ENCODE measurements at places on chromosomes 6 and 20.

DNA sequence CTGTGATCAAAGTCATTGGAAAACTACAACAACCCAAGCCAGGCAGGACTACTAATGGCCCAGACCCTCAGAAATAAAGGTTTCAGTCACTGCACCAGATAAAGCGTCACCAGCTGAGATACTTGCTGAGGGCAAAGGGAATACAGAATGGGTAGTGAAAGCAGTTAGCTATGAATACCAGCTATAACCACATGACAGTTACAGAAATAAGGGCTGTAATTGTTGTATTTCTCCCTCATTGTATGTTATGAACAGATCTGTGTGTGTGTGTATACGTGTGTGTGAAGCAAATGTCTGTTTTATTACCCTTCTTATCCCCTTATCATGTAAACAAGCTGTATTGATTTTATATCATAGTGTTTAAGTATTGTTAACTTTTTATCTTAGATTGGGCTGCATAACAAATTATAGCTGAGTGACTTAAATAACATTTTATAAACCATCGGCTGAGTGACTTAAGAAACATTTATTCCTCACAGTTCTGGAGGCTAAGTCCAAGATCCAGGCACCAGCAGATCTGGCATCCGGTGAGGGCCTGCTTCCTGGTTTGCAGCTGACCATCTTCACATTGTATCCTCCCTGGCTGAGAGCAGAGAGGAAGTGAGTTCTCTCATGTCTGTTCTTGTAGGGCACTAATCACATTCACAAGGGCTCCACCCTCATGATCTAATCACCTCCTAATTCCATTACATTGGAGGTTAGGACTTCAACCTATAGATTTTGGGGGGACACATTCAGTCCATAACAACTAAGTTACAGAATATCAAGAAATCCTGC is 46.0 kb upstream of the VSX1 start:
- DNase-seq, result no peak

DNA sequence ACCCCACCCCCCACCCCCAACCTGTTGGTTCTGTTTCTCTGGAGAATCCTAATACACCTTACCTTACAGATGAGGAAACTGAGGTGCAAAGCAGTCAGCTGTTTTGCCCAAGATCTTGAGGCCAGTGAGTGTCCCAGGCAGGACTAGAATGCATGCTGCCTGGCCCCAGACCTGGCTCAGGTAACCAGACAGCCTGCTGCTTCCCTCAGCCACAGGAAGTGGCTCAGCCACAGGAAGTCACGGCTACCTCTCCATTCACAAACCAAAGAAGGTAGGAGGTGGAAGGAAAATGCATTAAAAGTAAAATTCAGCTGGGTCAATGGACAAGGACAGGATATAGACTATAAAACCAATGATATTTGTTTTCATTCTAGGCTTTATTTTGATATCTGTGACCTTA is 517.6 kb downstream of the CD83 start:
- DNase-seq, result no peak

DNA sequence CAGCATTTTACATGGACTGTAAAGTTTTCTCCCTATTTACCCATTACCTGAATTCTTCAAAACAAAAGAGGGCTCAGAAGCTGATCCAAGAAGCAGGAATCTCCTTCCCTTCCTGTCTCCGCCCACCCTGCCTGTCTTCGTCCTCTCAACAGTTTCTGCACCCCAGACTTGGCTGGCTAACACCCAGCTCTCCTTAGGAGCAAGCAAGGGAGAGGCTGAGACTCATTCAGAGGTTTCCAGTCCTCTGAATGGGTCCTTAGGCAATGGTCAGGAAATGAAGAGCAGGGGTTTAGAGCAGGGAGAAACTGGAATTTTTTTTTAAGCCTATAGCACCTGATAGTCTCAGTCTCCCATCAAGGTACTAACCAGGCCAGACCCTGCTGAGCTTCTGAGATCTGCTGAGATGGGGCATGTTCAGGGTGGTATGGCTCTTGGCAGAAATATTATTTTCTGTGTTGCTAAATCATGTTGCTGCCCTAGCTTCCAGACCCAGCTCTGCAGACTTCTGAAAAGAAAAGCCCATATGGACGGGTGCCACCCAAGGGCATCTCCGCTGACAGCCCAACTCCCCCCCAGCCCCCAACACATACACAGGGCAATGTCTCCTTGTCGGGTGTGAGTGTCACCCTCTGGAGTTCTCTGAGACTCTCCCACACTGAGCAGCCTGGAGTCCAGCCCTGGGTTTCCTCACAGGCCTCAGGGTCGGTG is 74.6 kb upstream of the CD93 start:
- DNase-seq, result no peak

DNA sequence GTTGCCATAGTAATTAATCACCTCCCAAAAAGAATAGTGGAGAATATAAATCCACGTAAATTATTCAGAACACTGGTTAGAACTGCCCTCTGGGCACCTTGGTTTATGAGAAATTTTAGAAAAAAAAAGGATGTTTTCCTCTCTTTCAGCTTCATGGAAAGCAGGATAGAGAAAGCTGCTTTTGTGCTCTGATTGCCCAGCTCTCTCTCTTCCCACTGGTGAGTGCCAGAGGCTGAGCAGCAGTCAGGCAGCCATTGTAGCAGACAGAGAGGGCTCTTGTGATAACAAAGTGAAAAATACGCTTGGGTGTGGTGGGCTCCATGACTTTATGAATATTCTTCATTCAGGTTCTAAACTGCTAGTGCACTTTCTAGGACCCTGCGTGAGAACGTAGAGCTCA is 26.4 kb downstream of the SLC35F1 start:
- no peak for DNase-seq

GRCh38 chr6:18148304-18149025 is 6.4 kb downstream of the TPMT start:
- DNase-seq, result no peak

GRCh38 chr20:20435453-20435852 is 67.5 kb downstream of the INSM1 start:
- no peak for DNase-seq

- DNase-seq, result no peak
Observed at GRCh38 chr20:46204594-46205186, 86.6 kb downstream of the CD40 start.

- no peak for DNase-seq
Observed at GRCh38 chr6:82329766-82330165, 33.9 kb upstream of the TPBG start.

DNA sequence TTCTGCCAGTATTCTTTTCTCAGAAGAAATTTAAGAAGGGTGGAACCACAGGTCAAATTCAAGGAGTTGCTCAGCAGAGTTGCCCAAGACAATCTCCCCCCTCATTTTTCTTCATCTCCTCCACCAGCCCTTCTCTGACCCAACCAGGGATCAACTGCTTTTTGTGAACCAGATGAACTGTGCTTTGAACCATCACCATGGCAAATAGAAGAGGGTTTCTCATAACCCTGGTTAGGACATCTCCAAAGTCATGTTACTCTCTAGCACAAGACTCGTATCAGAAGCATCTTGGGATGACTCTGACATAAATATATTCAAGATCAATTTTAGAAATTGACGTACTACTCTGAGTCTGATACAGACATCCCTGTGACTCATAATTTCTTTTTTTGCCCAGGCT is 130.7 kb downstream of the ALDH8A1 start:
- no peak for DNase-seq

DNA sequence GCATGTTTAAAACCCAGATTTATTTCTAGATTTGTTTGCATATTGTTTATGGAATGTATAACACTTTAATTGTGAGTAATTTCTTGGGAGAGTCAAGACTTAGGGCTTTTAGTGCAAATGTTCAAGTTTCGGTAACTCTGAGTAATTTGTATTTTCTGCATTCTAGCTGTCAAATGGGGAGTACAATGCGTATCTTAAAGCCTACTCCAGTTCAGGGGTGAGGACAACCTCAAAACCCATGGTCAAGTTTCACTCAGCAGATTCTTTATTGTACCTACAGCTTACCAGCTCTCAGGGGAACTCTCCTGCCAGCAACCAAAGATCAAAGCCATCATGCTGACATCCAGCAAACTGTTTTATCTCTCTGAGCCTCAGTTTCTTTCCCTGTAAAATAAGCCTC is 458.6 kb upstream of the JARID2 start:
- DNase-seq, result no peak

- DNase-seq, result no peak
Observed at GRCh38 chr20:58130156-58130555, 98.3 kb downstream of the ANKRD60 start.

DNA sequence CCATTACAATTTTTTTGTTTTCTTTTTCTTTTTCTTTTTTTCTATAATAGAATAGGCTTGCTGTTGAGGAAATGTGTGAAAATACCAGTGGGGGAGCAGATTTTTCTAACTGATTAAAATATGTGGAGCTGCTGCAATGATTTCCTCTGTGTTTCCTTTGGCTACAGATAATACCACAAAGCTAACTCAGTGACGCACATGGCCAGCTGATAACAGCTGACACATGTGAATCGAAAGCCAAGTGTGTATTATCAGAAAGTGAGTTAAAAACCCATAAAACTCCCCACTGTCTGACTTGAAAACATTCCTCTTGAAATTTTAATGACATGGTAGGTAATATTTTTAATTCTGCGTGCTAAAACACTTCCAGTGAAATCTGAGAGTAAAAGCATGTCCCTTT is 70.8 kb upstream of the AHI1 start:
- DNase-seq, result no peak

DNA sequence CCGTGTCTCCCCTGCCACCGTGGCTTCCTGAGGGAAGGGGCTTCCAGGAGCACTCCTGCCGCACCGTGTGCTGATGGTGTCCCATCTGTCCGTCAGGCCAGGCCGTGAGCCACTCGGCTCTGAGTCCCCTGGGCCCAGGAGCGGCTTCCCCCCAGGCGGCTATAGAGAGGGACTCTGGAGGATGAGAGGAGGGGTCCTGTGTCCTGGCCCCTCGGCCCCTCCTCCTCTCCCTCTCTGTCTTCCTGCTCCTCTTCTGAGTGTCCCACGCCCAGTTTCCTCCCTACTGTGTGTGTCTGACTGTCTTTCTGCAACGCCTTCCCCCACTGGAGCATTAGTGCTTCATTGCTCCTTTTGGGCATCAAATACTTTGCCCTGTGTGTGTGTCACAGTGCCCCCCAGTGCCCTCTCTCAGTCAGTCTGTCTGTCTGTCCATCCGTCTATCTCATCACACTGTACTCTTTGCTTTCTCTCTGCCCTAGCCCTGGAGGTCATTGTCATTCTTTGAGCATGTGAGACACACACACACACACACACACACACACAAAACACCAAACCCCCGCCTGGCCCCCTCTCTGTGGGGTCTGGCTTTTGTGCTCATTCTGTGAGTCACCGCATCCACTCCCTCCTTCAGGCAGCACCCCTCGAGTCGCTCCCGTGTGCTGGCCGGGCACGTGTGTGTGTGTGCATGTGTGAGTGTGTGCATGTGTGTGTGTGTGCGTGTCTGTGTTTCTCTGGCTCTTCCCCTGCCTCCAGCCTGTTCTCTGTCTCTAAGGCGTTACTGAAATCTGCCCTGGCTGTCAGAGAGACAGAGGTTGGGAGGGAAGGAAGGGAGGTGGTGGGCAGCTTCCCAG is 71.9 kb downstream of the SRC start:
- DNase-seq, result no peak

- no peak for DNase-seq
Observed at GRCh38 chr20:40666336-40666735, 22.7 kb downstream of the MAFB start.

GRCh38 chr20:9411833-9412232 is 102.6 kb upstream of the LAMP5 start:
- DNase-seq, result no peak

GRCh38 chr20:44425923-44426322 is 49.8 kb upstream of the TTPAL start:
- DNase-seq, result no peak

DNA sequence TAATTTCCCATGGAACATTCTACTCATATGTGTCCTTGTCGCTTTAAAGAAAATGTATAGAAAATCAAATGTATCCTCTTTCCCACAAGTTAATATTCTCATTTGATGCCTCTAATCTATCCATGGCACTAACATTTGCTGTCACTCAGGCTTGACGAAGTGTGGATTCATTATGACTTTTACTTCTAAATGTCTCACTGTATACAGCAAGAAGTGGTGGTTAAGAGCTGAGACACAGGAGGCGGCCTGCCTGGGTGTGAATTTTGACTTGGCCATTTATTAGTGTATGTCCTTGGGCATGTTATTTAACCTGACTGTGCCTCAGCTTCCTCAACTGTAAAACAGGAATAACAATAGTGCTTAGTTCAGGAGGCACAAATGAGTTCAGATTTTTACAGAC is 70.0 kb downstream of the TRMT6 start:
- DNase-seq, result no peak
